ENCODE measurements at places on chromosomes 13 and 19. TPM values are rescaled to one million over a fixed set of nuclear protein-coding genes. Genes with fewer than 3 reads are reported as not detected.

ACER1 gene
- total RNA-seq: not detected

NTF4 gene
- total RNA-seq: not detected

PRODH2 gene
- total RNA-seq: not detected

ZNF441 gene
- 12.6 TPM for total RNA-seq

SHISA7 gene
- total RNA-seq: not detected

MUC16 gene
- not detected for total RNA-seq

- peak; percentile 73 for DNase-seq
Measured at GRCh38 chr19:33430674-33431277, 57.3 kb downstream of the CEBPG start.

- no peak for DNase-seq
Measured at GRCh38 chr13:44278166-44278565, 95.5 kb upstream of the SERP2 start.

DNA sequence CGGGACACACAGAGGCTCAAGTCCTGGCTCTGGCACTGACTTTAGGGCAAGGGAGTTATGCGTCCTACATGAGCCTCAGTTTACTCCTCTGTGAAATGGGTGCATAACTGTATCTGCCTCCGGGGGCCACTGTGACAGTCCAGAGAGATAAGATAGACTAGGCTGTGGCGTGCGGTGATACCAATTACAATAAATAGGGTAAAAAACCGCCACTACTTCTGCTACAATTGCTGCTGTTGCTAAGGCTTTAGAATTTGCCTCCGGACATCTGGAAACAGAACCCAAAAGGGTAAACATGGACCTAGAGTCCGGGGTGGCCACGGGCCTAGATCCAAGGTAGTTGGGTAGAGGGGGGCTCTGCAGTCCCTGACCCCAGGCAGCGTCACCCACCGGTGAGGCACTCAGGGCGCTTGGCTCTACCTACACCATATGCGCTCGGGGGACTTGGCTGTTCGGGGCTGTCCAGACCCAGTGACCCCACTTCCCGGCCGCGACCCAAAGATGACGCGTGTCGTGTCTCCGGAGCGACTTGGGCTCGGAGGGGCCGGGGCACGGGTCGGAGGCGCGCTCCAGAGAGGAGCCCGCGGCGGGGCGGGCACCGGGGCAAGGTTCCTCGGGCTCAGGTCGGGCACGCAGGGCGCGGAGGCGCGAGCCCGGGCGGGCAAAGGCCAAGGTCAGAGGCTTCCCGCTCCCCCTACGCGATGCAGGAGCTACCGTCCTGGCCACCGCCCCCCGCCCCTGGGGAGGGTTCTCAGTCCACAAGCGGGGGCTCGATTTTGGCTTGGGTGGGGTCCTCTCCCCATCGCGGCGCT is 1.1 kb downstream of the INSR start:
- no peak for DNase-seq

DNA sequence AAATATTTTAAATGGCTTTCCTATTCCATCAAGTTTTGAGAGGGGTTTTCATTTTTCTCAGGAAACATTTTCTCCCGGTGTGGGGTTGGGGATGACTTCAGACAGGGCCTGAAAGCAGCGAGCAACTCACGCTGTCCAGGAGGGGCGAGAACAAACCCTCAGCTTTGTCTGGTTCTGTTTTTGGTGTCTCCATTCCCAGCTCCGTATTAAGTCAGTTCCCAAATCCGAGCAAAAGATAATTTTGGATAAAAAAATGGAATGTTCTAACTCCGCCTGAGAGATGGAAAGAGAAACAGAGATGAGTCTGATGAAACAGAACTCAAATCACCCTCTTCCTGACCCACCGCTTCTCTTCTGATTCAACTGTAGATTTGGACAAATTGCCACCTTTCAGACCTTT is 38.4 kb downstream of the RFX2 start:
- no peak for DNase-seq

DNA sequence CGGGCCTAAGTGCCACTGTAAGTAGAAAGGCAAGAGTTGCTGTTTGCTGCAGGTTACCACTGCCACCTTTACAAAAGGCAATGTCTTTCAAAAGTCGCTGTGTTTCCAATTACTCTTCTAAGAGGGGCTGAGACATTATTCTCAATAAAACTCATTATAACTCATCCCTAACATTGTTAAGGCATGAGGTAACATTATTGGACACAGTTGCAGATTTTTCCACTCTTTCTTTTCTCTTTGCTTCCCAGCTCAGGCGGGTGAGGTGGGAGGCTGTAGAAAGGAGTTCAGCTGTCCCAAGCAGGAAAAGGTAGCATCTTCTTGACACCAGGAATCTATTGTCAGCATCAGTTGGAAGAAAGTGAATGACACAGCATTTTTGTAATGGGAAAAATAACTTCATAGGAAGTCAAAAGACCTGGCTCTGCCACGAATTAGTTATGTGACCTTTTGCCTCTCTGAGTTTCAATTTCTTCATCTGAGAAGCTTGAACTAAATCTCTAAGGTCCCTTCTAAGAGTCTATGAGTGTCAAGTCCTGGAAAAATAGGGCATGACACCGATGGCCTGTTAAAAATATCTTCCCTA is 2.1 kb upstream of the UBL3 start:
- no peak for DNase-seq

DNA sequence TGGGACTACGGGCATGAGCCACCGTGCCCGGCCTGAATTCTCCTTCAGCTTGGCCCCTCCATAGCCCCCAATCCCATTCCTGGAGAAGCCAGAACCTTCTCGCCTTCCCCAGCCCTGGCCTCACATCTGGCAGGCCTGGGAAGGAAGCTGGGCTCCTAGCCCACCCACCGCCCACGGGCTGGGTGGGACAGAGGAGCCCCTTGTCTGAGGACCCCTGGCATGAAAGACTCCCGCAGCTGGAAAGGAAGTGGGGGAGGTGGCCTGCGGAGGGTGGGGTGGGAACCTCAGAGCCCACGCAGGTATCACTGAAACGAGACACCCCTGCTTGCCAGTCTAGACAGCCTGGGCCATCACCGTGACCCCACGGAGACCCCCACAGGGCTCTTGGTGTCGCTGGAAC is 7.7 kb upstream of the NANOS3 start:
- DNase-seq: no peak

Data from myocyte (in vitro differentiated cells).